ENCODE measurements at places on chromosomes 2 and 18. TPM values are rescaled to one million over a fixed set of nuclear protein-coding genes. Genes with fewer than 3 reads are reported as not detected.

The INHBB gene
- 4.0 TPM for total RNA-seq

The PPP1R1C gene
- total RNA-seq = not detected

The NYAP2 gene
- not detected for total RNA-seq

The LAMA3 gene
- 1.8 TPM for total RNA-seq

The ZNF804A gene
- total RNA-seq = not detected

The MLPH gene
- total RNA-seq = 9.9 TPM

The EHD3 gene
- 15.9 TPM for total RNA-seq

The CYTIP gene
- total RNA-seq = not detected

The CASP10 gene
- 5.2 TPM for total RNA-seq
